ENCODE measurements at places on chromosomes 5 and 9. TPM values are rescaled to one million over a fixed set of nuclear protein-coding genes. Genes with fewer than 3 reads are reported as not detected.

DNA sequence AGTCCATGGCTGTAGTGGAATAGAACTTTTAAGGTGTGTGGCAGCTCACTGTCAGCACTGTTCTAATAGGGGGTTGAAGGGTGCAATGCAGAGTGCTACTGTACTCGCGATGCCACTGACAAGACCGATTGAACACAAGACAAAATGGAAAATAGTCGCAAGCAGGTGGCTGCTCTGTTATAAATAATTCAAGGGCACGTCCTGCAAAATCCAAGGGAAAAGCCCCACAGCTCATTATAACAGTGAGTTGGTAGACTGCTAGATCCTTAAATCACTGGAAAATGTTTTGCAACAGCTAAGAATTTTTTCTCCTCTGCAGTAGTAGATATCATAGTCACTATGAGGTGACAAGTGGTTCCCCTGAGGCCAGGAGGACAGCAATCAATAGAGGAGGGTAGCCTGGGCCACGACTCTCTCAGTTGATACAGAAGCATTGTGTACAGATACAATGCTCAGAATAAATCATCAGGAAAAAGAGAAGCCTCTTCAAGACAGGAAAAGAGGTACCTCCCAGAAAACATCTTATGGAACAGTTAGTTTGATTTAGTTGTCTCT is 926.3 kb downstream of the TLE4 start:
- no peak overlapping the region for H3K4me3 ChIP-seq
- no peaks in the 10 kb centered on the region for H3K36me3 ChIP-seq
- no peaks in the 10 kb centered on the region for H3K27me3 ChIP-seq
- no peak for DNase-seq
- no peak overlapping the region for H3K27ac ChIP-seq
- H3K4me1 ChIP-seq: no peaks in the 10 kb centered on the region

- H3K4me1 ChIP-seq: no peaks in the 10 kb centered on the region
- DNase-seq: no peak
- no peaks in the 10 kb centered on the region for H3K27me3 ChIP-seq
- H3K36me3 ChIP-seq: no peaks in the 10 kb centered on the region
- H3K27ac ChIP-seq: no peak overlapping the region
- H3K4me3 ChIP-seq: no peak overlapping the region
These were observed 211.5 kb downstream of the PCSK5 start for GRCh38 chr9:76101947-76102346.

GRCh38 chr9:109880276-109881169 is 100.5 kb downstream of the PALM2AKAP2 start:
- H3K27ac ChIP-seq: no peak overlapping the region
- H3K27me3 ChIP-seq: no peaks in the 10 kb centered on the region
- H3K4me1 ChIP-seq: no peaks in the 10 kb centered on the region
- peaks cover 5% of the 10 kb centered on the region for H3K36me3 ChIP-seq

Gene LURAP1L
- total RNA-seq: 13.3 TPM

Gene HINT2
- 23.7 TPM for total RNA-seq
